ENCODE measurements at places on chromosomes 5 and 9.

DNA sequence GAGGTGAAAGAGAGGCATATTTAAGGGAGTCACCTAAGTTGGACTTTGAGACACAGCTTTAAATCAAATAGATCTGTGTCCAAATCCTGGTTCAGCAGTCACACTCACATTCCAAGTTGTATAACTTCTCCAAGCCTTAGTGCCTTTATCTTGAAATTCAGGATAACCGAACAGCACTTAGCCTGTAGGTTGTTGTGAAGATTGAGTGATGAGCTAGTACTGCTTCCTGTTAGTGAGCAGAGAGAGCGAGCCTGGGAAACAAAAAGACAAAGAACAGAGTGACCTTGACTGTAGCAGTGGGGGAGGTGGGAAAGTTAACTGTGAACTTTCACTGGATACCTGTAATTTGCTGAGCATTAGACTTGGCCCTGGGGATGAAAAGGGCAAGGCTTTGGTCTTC lies 22.4 kb downstream of the MAML1 start:
- no peak for DNase-seq

DNA sequence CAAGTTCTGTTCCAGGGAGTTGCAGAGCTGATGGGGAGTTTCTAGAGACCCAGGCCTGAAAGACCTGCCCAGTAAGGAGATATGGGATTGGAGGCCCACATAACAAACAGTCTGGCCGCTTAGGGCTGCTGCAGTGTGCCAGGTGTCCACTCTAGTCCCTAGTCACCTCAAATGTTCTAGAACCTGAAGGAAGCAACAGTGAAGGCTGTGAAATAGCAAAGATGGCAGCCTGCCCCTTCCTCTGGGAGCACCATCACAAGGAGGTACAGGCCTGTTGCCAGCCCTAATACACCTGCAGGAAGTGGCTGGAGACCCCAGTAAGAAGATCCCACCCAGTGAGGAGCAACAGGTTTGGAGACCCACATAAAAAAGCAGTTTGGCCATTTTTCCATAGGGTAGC lies 783.8 kb upstream of the EDIL3 start:
- DNase-seq = no peak

GRCh38 chr5:64978546-64978945 lies 209.8 kb downstream of the CWC27 start:
- no peak for DNase-seq

GRCh38 chr9:34197756-34198711 lies 19.2 kb downstream of the UBAP1 start:
- no peak for DNase-seq

DNA sequence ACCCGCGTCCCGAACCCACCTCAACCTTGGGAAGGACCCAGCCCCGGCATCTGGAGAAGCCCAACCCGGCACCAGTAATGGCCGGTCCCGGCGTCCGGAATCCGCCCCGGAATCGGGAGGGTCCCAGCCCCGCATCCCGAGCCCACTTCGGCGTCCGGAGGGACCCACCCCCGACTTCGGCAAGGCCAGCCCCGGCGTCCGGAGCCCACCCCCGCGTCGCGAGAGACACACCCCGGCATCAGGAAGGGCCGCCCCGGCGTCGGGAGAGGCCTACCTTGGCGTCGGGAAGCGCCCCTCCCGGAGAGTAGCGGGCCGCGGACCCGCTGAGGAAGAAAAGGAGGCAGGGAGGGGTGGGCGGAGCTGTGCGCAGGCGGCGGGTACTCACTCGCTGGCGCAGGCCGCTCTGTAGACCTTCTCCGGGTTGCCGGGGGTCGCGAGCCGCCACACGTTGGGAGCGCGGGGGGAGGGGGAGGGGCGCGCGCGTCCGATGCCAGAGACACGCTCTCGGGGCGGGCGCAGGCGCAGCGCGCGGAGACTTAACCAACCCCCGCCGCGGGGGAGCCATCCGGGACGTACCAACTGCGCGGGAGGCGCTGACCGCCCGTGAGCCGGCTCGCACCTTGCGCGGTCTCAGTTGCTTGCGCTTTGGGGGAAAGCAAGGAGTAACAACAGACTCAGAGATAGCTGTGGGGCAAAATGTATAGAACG lies at the start of gene UIMC1:
UIMC1 (minus strand) TSS at position 515 of the 708 bp plus-strand sequence. CDS start 24,164 bp downstream, outside the sequence.
- peak; percentile 88 for DNase-seq

DNA sequence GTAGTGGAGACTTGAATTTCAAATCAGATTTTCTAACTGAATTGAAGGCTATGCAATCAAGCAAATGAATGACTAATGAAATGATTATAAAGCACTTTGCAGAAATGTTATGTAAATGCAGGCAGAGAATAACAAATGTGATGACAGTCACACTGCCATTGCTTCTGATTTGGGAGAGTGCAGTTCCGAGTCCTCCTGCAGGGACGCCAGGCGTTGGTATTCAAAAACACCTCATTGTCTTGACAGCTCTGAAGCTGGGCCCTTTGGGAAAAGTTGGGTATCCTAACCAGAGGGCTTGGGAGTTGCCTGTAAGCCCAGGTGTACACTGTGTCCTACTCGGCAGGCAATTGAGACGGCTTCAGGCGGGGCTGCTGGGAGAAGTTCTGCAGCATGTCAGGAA lies 57.9 kb downstream of the C5orf15 start:
- no peak for DNase-seq

GRCh38 chr5:92992073-92992472 lies 588.9 kb downstream of the NR2F1-AS1 start:
- DNase-seq = no peak

- DNase-seq = no peak
These were observed 195.9 kb upstream of the RAD23B start for GRCh38 chr9:107087222-107087621.

- no peak for DNase-seq
These were observed 83.5 kb upstream of the RIOK2 start for GRCh38 chr5:97266576-97266975.

DNA sequence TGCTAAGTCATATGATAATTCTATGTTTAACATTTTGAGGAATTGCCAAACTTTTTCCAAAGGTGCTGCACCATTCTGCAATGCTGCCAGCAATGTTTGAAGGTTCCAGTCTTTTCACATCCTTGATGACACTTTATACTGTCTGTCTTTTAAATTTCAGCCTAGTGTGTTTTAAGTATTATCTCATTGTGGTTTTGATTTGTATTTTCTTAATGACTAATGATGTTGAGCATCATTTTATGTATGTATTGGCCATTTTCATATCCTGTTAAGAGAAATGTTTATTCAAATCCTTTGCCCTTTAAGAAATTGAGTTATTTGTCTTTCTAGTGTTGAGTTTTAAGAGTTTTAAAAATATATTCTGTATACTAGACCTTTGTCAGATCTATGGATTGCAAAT lies 5.0 kb upstream of the TEX48 start:
- no peak for DNase-seq

DNA sequence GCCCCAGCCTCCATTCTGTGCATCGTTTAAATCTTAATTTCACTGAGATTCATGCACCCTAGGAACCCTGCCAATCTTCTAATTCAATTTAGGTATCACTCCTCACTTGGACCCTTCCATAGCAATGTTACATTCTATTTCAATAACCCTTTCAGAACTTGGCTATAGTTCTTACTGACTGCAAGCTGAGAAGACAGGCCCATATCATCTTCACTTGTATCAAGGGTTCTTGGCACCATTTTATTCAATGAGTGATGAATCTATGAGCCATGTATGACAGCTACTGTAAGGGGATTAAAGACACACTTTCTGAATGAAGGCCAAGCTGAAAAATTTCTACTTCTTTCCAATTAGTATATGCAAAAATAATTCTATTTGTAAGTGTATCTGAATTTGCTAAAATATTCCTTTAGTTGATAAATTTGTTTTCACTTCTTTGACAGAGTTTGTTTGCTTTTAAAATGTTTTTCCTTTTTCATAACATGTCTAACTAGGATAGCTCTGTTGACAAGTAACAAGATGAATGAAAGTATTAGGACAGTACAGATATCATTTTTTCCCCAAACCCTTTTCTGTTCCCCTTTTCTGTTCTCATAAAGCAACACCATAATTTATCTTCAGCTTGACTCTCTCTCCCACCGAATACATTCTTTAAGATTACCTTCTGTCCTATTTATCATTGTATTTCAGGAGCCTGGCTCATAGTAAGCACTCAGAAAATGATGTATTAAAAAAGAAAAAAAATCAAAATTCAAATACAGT lies 9.6 kb downstream of the ITGA2 start:
- no peak for DNase-seq

- DNase-seq = no peak
These were observed 449.9 kb upstream of the PIK3R1 start for GRCh38 chr5:67765697-67766096.

DNA sequence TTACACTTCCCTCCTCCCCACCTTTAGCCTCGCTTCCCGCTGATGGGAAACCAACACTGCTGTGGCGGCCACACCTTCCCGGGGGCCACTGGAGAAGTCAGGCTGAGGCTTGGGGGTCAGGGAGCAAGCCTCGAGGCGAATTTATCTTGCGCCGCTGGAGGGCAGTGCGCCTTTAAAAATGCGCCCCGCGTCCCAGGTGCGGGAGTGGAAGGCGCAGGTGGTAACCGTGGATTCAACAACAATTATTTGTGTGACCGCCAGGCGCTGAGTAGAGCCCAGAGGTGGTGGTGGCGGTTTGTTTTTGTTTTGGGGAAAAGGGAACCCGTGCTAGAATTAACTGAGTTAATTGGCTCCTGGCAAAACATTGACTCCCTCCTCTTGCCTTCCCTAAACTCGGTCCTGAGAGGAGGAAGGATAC lies 1.1 kb downstream of the CFAP77 start:
- DNase-seq = peak; percentile 48

DNA sequence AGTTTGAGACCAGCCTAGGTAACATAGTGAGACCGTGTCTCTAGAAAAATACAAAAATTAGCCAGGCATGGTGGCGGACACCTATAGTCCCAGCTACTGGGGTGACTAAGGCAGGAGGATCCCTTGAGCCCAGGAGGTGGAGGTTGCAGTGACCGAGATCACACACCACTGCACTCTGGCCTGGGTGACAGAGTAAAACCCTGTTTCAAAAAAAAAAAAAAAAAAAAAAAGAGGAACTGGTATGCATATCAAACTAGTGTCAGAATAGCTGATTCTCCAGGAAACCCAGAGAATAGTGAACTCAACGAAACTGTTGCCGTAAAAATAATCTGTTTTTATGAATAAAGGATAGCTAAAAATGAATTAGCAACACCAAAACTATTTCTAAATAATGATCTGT lies 126.6 kb upstream of the BASP1 start:
- DNase-seq = no peak

GRCh38 chr5:143188692-143189091 lies 214.8 kb downstream of the NR3C1 start:
- DNase-seq = no peak

- DNase-seq = no peak
These were observed 73.6 kb downstream of the PIP5K1B start for GRCh38 chr9:68778635-68779034.

DNA sequence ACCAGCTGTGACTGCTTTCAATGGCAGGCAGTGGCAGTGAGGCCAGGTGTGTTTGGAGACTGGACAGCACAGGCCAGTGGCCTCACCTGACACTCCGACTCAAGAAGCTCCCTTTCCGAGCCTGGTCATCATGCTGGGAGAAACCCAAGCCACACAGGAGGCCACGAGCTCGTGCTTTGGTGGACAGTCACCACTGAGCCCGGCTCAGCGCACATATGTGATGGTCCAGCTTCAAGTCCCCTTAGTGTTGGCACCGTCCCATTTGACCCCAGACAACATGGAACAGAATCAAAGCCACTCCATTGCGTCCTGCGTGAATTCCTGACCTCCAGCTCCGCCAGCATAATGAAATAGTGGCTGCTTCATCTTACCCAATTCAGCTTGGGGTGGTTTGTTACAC lies 64.0 kb upstream of the PPP1R26 start:
- DNase-seq = no peak

GRCh38 chr9:69975681-69976080 lies 68.0 kb upstream of the MAMDC2 start:
- DNase-seq = no peak

- DNase-seq = no peak
These were observed 30.3 kb upstream of the PUM3 start for GRCh38 chr9:2874001-2874750.

DNA sequence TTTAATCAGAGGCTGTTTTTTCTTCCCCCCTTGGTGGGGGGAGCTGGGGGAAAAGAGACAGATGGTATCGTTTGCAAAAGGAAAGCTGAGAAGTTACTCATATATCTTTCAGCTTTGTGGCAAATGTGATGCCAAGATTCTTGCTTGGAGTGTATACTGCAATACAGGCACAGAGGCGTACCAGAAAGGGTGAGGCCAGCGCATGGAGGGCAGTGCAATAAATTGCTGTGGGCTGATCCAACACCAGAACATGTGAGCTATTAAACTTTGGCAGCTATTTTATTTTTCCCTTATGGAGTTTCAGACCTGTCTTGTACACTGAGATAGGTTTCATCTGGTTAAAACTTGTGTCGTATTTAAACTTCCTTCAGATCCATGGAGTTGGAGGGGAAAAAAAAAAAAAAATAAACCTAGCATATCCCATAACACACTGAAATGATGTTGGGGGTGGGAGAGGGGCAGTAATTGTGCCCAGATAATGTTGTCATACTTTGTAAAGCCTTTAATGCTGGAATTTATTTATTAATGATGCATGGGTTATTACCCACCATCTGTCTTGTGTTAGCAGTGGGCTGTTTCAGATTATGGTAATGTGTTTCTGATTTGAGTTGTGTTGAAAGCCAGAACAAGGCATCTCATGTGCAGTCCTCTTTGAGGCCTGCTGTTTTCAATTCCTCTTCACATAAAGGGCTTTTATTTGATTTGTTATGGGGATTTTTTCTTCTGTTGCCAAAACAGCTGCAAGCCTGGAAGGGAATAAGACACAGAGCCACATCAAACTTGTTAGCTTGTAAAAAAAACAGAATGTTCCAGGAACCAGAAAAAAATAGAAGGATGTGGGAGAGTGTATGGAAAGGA lies 891.3 kb downstream of the TLE1 start:
- DNase-seq = no peak

DNA sequence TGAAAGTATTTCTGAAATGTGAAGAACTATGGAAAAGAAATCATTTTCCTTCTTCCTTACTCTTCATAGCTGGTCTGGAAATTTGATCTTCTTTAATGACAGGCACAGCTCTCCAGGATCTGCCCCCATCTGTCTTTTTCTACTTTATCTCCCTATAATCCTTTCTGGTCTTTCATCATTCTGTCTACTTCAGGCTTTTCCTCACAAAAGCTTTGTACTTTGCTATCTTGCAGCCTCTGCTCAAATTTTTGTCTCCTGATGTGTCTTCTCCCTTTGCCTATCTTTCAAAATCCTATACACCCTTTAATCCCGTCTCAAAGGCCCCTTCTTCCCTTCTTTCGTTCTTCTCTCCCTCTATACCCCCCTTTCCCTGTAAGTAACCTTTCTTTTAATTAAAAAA lies 114.9 kb upstream of the ATP10B start:
- DNase-seq = no peak

GRCh38 chr5:168947212-168947868 lies 353.6 kb downstream of the SLIT3 start:
- peak; percentile 36 for DNase-seq

DNA sequence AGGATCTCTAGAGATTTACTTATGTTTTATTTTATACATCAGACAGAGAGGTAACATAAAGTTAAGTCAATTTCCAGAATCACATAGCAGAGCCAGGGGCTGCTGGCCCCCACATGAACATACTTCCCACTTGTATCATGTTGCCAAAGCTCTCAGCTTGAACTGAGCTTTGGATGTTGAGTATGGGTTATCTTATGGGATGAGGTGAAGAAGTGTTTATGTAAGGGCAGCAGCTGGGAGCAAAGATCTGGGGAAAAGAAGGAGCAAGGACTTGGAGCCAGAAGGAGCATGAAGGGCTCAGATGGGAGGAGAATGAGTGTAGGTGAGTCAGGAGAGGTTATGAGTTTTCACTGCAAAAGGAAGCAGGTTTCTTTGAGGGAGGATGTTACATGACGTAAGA lies 72.0 kb downstream of the MROH2B start:
- DNase-seq = no peak

- DNase-seq = no peak
These were observed 1.5 kb downstream of the FAM170A start for GRCh38 chr5:119630752-119631440.
